ENCODE measurements at places on chromosomes 12 and 14.

- DNase-seq: no peak
These were observed 57.3 kb downstream of the DAD1 start for GRCh38 chr14:22531451-22532344.

DNA sequence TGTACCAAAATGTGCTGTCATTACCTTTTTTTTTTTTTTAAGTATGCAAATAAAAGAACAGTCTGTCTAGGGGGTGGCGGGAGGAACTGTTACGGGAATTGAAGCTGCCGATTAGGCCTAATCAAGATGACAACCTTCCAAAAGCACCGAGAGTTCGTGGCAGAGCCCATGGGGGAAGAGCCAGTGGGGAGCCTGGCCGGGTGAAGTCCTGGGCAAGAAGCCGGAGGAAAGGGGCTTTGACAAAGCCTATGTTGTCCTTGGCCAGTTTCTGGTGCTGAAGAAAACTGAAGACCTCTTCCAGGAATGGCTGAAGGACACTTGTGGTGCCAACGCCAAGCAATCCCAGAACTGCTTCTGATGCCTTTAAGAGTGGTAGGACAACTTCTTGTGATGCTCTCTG lies 42.6 kb downstream of the ACTN1 start:
- DNase-seq: no peak

DNA sequence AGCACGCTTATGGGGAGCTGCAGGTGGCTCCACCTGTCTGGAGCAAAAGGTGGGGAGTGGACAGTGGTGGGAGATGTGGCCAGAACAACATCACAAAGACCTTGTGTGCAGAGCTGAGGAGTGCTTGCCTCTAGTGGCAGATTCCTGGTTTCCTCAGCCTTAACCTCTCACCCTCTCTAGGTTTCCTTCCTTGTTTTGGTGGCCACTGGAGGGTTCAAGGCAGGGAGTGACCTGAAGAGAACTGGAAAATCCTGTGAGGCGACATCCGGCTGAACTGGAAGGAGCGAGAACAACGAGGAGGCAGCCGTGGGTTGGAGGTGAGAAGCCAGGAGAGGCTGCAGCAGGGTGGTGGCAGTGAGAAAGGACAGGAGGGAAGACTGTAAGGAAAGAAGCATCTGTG lies 6.3 kb upstream of the FLVCR2 start:
- DNase-seq: no peak

- no peak for DNase-seq
These were observed 330.8 kb downstream of the IPO8 start for GRCh38 chr12:30364822-30365221.

- no peak for DNase-seq
These were observed 77.8 kb downstream of the VCPKMT start for GRCh38 chr14:50038398-50039119.

DNA sequence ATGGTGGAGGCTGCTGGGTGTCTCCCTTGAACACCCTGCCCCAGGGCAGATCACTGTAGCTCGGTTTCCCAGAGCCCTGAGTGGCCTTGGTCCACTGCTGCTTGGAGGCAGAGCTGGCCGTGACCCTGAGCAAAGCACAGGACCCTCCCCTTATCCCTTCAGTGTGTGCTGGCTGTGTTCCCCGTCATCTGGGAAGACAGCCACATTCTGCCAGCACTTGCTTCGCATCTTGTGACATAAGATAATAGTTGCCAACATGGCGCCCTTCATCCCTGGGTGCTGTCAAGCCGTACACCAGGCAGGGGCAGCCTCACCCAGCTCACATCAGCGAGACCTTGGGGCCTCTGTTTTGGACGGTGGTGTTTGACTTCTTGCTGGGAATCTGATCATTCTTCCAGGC lies 12.1 kb upstream of the ALDH2 start:
- DNase-seq: peak; percentile 84
